Left cardiac atrium (tissue), 4 donors: ENCODE measurements at places on chromosomes 3 and 15.
A peak's percentile ranks its signal among the peaks of the same experiment; 100 is the strongest.

- DNase-seq = no peak
Observed at GRCh38 chr3:50606596-50606995, 5.0 kb downstream of the CISH start.

GRCh38 chr3:10568549-10568948, 63.2 kb upstream of the ATP2B2 start:
- DNase-seq = no peak

GRCh38 chr15:71679223-71679792, 131.0 kb upstream of the NR2E3 start:
- no peak for DNase-seq

DNA sequence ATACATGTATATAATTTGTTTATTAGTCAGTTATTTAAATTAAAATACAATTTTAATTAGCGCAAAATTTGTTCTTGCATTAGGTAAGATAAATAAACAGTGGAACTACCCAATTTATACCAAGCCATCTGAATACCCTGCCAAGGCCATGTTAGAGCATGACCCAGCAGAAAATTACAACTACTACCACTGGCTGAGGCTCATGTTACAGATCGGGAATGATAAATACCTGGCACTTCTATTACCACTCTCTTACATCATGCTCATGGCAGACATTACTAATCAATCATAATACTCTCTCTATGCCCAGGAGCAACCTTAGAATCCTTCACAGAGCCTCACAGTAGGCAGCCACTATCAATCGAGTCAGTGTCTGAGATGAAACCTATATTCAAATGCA, 21.2 kb upstream of the LMOD3 start:
- DNase-seq = no peak

GRCh38 chr3:69695933-69696332, 43.3 kb upstream of the MITF start:
- DNase-seq = no peak

- no peak for DNase-seq
Observed at GRCh38 chr3:107641572-107642307, 119.0 kb downstream of the BBX start.

DNA sequence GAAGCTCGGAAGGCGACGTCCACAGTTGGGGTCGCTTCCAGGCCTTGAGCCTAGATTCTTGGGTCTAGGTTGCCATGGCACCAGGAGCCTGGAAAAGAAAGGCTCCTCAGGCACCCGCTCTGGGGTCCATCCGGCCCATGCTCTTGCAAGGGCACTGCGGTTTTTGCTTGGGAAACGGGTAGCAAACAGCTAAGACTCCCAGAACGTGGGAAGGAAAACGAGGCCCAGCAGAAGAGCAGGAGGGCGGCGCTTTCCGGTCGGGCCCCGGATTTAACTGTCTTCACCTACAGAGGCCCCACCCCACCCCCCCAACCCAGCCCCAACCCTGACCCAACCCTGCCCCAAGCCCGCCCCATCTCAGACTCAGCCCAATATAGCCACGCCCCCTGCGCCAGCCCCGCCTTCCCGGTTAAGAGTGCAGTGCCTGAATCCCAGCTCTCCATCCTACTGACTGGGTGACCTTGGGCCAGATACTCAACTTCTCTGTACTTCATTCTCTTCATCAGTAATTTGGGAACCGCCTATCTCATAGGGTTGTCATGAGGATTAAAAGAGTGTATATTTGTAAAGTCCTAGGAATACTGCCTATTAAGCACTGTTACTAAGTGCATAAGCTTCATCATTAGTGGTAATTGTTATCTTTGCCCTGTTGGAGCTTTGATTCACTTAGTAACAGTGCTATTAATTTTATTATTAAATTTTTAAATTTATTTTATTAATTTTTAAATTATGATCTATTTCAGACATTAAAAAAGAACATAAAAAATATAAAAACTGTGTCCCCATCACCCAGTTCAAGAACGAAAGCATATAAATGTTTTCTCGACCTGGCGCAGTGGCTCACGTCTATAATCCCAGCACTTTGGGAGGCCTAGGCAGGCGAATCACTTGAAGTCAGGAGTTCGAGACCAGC, 28.4 kb upstream of the SMAD6 start:
- peak; percentile 70 for DNase-seq

DNA sequence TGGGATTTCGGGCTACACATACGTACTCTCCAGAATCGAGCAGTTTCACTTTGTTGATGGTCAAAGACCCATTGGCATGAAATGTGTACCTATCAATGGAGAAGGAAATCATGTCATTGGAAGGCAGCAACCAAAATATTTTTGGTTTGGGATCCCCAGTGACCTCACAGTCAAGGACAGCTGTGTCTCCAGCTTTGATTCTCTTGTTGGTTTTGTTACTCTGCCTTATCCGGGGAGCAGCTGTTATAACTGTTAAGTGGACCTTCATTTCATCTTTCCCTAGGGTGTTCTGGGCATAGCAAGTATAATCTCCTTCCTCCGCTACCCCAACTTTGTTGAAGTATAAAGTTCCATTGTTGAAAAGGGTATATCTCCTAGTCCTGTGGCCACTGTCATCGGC, 23.0 kb downstream of the IGSF10 start:
- no peak for DNase-seq

- no peak for DNase-seq
Observed at GRCh38 chr3:11850003-11850402, 3.3 kb upstream of the TAMM41 start.

DNA sequence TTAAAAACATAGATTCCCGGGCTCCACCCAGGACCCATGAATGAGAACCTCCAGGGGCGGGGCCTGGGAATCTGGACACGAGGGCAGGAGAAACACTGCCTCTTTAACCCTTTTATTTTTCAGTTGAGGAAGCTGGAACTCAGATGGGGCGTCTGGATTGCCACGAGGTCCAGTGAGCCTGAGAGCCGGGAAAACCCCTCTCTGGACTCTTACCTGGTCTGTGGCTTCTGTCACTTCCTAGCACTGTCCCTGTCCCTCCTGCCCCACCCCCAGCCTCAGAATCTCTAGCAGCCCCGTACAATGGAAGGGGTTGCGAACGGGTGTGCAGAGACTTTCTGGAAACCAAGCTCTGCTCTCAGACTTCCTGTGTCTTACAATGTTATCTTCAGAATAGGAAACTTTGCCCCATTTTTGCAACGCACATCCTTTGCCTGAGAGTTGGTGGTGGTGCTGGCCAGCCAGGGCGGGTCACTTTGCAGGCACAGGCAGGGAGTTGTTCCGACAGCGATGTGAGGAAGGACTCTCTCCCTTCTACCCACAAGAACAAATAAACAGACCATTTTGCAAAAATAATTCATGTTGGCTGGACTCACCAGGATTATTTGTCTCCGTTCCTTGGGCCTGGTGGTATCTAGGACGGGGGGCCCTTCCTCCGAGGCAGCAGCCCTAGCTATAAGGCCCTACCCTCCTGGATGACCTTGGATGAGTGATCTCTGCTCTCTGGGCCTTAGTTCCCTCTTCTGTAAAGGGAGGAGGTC, 59.1 kb downstream of the SMAD6 start:
- peak; percentile 77 for DNase-seq

DNA sequence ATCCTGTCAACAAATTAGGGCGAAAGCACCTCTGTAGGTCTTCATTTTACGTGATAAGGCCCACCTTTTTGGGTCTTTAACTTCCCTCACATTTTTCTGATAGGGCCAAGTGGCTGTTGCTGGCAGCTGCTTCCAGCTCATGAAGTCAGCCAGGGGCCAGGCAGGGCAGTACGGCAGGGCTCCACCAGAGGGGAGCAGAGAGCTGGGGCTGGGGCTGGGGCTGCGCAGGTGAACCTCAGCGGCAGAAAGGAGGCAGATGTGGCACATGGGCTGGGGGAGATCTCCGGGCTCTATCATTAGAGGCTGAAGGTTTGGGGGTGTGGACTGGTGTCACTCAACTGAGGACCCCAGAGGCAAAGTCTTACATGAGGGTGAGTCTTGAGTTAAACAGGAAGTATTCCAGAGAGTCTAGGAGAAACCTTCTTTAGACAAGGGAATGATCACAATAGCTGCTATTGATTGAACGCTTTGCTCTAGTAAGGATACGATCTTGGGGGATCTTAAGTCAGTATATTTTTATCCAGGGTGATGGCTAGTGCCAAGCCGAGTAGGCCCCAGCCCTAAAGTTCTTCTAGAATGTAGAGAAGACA, 62.8 kb upstream of the MEX3B start:
- peak; percentile 36 for DNase-seq

DNA sequence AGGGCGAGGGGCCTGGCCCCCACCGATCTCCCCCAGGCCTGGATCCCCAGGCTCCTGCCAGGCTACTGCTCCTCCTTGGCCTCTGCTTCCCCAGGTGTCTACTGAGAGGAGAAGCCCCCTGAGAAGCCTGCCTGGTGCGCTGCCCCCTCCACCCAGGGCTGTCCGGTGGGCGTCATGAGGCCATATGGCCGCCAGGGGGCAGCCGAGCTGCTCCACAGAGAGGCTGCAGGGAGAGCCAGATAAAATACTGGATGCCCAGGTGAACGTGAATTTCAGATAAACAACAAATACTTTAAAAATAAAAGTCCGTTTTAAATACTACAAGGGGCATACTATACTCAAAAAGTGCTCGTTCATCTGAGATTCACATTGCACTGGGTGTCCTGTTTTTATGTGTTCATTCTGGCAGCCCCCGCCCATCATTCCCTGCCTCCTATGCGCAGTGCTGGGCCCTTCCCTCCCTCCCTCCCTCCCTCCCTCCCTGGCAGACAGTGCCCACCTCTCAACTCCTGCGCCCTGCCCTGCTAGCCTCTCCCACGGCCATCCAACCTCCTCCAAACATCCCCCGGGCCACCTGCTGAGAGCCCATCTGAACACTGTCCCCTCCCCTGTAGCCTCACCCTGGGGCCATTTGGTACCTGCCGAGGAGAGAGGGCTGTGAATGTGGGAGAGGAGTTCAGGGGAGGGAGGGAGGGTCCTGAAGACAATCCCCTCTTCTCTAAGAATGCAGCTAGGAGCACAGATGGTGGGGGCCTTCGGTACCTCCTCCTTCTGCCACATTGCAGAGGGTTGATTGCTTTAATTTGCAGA, 29.6 kb downstream of the PSTPIP1 start:
- DNase-seq = peak; percentile 69

GRCh38 chr15:68022061-68022460, 32.1 kb upstream of the PIAS1 start:
- DNase-seq = peak; percentile 53

- DNase-seq = no peak
Observed at GRCh38 chr3:56076746-56077145, 391.5 kb downstream of the ERC2 start.

DNA sequence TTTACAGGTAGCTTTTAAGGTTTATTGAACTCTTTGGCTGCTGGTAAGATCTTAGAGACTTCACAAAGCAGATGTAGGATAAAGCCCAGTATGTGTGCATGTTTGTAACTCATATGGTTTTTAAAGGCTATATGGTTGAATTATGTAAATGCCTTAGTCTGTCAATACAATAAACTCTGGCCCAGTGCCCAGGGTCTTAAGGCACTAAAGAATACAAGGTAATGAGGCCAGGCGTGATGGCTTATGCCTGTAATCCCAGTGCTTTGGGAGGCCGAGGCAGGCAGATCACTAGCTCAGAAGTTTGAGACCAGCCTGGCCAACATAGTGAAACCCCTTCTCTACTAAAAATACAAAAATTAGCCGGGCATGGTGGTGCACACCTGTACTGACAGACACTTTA, 170.3 kb upstream of the CGNL1 start:
- no peak for DNase-seq

GRCh38 chr3:81352867-81353266, 408.6 kb downstream of the GBE1 start:
- DNase-seq = peak; percentile 23

- DNase-seq = no peak
Observed at GRCh38 chr3:41033956-41034519, 165.3 kb upstream of the CTNNB1 start.

DNA sequence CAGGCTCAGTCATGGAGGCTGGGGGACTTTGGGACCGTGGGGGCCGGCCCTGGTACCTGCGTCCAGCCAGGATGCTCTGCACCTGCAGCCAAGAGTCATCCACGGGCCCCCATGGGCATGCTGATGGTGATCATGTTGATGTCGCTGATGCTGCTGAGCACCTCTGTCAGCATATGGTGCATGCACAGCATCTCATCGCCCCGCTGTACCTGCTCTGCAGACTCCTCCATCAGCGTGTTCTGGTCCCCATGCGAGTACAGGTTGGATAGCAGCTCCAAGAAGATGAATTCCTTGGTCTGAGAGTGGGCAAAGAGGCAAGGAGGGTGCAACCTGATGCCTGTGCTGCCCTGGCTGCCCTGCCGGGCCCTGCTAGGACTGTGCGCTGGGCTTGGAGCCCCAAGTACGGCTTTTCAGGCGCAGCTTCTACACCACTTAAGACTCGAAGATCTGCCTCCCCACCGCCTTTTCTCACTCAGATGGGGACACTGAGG, 7.2 kb downstream of the RPS17 start:
- DNase-seq = no peak

GRCh38 chr3:42535981-42536784, 33.7 kb downstream of the VIPR1 start:
- DNase-seq = no peak

GRCh38 chr3:29763115-29763514, 482.2 kb downstream of the RBMS3 start:
- DNase-seq = no peak

GRCh38 chr3:112650482-112650881, 9.5 kb upstream of the CCDC80 start:
- no peak for DNase-seq

GRCh38 chr3:15284121-15284889, 48.1 kb downstream of the SH3BP5 start:
- peak; percentile 66 for DNase-seq

- DNase-seq = no peak
Observed at GRCh38 chr3:197730200-197730599, 6.5 kb downstream of the RUBCN start.

- DNase-seq = no peak
Observed at GRCh38 chr15:56215769-56216168, 27.9 kb downstream of the RFX7 start.

GRCh38 chr3:7707187-7707586, 794.4 kb upstream of the LMCD1 start:
- DNase-seq = no peak

DNA sequence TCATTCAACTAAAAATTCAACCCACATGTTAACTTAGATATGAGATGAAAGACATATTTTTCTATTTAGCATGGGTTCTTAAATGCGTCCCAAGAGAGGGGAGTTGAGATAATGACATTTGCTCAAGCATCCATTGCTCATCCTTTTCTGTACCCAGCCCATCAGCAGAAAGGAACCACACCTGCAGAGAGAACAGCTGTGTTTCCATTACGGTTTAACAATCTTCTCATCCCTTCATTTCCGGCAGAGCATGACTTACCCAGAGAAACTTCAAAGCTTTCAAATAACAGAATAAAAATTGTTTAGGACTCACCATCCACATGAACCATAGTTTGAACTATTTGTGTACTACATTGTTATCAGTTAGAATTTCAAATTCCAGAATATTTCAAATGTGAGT, 113.1 kb downstream of the TGFBR2 start:
- no peak for DNase-seq
